IMR-90 (cell line): ENCODE measurements at places on chromosomes 12 and 14.

DNA sequence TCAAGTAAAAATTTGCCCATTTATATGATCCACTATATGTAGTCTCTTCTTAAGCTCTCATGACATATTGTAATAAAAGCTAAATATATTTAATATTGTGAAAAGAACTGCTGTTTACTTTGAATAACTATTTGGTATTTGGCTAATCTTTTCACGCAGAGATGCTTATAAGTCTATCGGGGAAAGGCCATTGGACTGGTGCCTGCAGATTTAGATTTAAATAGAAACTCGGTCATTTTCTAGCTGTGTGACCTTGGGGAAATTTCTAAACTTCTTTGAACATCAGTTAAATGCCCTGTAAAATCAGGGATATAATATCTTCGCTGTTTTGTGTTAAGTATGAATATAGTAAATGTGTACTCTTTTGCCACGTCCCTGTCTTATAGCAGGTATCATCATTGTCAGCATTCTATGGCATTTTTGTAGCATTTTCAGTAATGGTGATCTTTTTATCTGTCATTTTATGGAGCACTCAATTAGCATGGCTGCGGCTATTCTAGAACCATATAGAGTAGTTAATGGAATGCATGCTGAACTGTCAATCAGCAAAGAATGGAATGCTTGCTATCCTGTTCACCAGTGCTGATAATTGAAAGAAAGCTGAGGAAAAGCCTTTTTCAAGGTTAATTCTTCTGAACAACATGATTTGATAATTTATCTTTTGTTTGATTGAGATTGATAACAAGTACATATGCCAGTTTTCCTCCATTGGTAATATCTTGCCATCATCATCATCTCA lies 181.2 kb downstream of the TMTC2 start:
- H3K27ac ChIP-seq = no peak overlapping the region
- no peak overlapping the region for H3K4me3 ChIP-seq
- H3K4me1 ChIP-seq = no peaks in the 10 kb centered on the region
- no peaks in the 10 kb centered on the region for H3K36me3 ChIP-seq

DNA sequence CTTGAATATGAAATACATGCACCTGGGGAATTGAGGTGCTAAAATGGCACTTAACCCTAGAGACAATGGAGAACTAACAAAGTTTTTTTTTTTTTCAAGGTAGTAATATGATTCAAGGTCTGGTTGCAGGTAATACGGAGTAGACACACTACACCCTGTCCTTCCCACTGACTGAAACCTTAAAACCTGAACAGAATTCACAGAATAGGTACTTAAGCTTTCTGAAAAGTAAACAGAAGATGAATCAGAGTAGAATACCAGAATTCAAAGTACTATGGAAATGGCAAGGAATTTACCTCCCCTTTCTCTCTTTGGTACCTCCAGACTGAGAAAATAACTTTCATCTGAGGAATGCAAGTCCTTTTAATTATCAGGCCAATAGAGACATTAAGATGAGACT lies 87.2 kb downstream of the PAPLN start:
- peaks cover 2% of the 10 kb centered on the region for H3K4me1 ChIP-seq
- no peak for DNase-seq
- no peak overlapping the region for H3K27ac ChIP-seq
- H3K36me3 ChIP-seq = peaks cover 2% of the 10 kb centered on the region; the same call in 1 of the 2 replicates
- H3K27me3 ChIP-seq = no peaks in the 10 kb centered on the region

GRCh38 chr14:71231521-71232393 lies 324.5 kb downstream of the PCNX1 start:
- H3K4me3 ChIP-seq = no peak overlapping the region
- no peaks in the 10 kb centered on the region for H3K27me3 ChIP-seq
- no peaks in the 10 kb centered on the region for H3K36me3 ChIP-seq
- DNase-seq = no peak

DNA sequence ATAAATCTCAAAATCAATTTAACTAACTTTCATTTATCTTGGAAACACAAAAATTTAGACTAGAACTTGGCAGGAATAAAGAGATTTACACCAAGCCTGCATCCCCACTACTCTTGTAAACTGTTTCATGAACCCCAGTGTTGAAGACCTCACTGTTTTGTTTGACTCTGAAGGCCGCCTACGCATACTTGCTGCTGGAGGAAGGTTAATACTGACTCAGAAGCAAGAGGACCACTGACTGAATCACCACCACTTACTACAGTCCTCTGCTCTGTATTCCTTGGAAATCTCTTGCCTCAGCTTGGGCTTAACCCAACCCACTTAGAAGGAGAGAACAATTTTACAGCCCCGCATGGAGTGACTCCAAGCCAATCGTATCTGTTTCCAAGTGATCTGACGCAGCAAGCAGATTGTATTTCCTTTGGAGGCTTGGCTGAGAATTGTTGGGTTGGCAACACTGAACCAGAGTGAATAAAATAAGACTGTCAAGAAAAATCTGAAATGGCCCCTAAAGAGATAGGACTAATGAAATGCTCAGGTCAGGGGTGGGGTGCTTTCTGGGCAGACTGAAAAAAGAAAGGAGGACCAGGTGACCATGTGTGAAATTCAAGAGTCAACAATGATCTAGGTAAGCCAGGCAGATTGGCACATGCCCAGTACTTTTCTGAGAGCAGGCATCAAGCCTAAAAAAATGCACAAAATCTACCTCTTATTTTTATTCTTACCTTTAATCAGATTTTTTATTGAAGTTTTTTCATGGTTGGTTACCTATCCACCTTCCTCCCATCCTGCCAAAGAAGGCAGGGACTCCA lies 248.6 kb downstream of the ZFP36L1 start:
- no peaks in the 10 kb centered on the region for H3K36me3 ChIP-seq
- DNase-seq = peak; percentile 100
- peaks cover 34% of the 10 kb centered on the region for H3K4me1 ChIP-seq
- H3K27ac ChIP-seq = peak overlapping the region; percentile 86
- no peaks in the 10 kb centered on the region for H3K27me3 ChIP-seq
- no peak overlapping the region for H3K4me3 ChIP-seq

DNA sequence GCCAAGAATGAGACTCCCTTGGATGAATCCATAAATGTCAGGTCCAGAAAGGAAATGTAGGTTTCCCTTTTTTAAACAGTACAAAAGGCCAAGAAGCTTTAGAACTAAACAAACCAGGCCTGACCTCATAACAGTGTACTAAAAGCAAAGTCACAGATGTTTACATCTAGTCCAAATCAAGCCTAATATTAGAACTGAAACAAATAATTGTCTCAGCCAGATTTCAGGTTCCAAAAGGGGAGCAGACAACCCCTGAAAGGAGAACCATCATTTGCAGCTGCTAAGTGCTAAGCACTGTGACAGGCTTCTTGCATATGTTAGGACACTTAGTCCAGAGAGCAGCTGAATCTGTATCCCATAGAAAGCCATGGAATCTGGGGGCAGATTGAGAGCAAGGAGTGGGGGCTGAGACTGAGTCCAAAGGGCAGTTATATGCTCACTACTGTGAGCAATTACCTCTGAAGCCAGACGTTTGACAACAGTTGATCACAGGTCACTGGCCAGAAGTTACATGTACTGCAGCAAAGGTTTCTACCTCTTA lies 90.1 kb downstream of the STXBP6 start:
- no peak overlapping the region for H3K4me3 ChIP-seq
- DNase-seq = peak; percentile 55
- peak overlapping the region; percentile 86; the same call in 1 of the 2 replicates for H3K27ac ChIP-seq
- H3K27me3 ChIP-seq = no peaks in the 10 kb centered on the region

- H3K4me3 ChIP-seq = no peak overlapping the region
- DNase-seq = no peak
- no peaks in the 10 kb centered on the region; the same call in 1 of the 2 replicates for H3K4me1 ChIP-seq
These were observed 203.7 kb downstream of the STXBP6 start for GRCh38 chr14:24846261-24846660.

DNA sequence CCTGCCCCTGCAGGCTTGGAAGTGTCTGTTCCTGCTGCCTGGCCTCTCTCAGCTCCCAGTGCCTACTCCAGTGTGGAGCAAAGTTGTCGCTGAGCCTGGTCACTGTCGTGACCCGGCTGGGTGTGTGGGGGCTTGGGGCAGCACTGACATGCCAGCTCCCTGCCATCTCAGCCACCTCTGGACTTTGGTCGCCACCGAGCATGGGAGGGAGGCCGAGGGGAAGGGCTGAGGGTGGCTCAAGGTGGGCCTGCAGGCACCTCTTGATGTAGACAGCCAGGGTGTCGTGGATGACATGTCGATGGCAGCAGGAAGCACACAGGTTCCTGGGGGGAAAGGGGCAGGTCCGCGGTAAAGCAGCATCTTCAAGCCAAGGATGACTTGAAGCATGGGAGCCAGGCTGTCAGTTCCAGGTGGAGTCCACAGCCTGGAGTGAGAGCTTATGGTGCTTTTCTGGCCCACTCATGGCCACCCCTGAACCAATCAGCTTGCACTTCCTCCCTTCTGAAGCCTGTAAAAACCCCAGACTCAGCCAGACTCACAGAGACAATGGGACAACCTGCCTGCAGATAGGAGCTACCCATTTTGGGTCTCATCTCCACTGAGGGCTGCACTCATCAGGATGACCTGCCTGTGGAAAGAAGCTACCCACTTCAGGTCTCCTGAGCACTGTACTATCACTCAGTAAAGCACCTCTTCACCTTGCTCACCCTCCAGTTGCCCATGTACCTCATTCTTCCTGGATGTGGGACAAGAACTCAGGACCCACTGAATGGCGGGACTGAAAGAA lies 210.1 kb downstream of the MON2 start:
- H3K36me3 ChIP-seq = no peaks in the 10 kb centered on the region
- H3K4me1 ChIP-seq = peaks cover 2% of the 10 kb centered on the region; the same call in 1 of the 2 replicates
- no peak for DNase-seq
- H3K4me3 ChIP-seq = no peak overlapping the region

DNA sequence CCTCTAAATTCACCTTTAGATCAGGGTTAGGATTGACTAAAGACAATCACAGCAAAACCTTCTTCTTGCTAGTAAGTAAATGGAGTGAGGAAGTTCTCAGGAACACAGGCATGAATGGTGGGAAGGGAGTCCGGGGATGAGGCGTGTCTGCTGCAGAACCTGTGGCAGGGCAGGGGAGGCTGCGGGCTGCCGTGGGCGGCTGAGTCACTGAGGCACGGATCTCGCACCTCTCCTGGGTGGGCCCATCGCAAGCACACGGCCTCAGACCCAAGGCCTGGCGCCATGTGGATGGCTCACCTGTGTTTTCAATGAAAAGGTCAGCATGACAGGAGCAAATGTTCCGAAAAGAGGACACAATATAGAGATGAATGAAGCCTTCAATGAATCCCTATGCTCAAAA lies 85.4 kb downstream of the PIWIL1 start:
- H3K27ac ChIP-seq = no peak overlapping the region
- H3K4me1 ChIP-seq = no peaks in the 10 kb centered on the region
- no peak for DNase-seq
- no peak overlapping the region for H3K4me3 ChIP-seq
- H3K36me3 ChIP-seq = no peaks in the 10 kb centered on the region

DNA sequence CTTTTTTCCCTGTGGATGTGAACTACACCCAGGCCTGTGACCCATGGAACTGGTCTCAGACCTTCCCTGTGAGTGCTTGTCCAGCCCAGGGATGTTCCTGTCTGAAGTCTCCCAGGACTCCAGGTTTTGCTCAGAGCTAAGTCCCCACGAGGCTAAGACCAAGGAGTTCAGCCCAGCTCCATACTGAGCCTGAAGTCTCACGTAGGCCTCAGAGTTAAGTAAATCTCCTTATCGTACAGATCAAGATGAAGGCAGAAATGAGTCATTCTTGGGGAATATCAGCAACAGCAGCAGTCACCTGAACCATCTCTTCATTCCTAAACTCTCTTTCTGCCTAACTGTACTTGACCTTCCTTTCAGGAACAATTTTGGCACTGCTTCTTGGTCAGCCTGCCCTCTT lies 139.8 kb downstream of the ANO6 start:
- H3K4me3 ChIP-seq = no peak overlapping the region
- H3K4me1 ChIP-seq = 0 out of 2 replicates have a peak, but pooled peaks cover 2% of the 10 kb centered on the region
- H3K27ac ChIP-seq = no peak overlapping the region
- H3K27me3 ChIP-seq = no peaks in the 10 kb centered on the region
- peak; percentile 15 for DNase-seq

GRCh38 chr12:43921666-43922337 lies 85.9 kb downstream of the TMEM117 start:
- H3K36me3 ChIP-seq = no peaks in the 10 kb centered on the region
- peak; percentile 52 for DNase-seq
- H3K27me3 ChIP-seq = no peaks in the 10 kb centered on the region

DNA sequence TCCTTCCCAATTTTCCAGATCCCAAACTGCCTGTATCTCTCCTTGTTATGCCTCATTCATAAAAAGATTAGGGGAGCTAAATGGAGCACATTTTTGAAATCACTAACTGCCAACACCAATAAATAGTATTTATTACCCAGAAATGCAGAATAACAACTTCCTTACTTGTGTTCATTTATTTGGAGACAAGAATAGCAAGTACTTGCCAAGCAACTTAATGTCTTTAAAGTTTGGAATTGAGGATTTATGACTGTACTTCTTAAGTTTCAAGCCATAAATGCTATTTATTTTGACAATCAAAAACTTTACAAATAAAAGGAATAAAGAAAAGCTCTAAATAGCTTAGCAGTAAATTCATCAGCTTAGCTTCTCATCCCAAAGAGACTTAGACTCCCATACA lies 626.1 kb upstream of the NOVA1 start:
- H3K27ac ChIP-seq = no peak overlapping the region
- DNase-seq = no peak
- no peak overlapping the region for H3K4me3 ChIP-seq
- no peaks in the 10 kb centered on the region for H3K27me3 ChIP-seq
- no peaks in the 10 kb centered on the region for H3K36me3 ChIP-seq
- no peaks in the 10 kb centered on the region for H3K4me1 ChIP-seq

DNA sequence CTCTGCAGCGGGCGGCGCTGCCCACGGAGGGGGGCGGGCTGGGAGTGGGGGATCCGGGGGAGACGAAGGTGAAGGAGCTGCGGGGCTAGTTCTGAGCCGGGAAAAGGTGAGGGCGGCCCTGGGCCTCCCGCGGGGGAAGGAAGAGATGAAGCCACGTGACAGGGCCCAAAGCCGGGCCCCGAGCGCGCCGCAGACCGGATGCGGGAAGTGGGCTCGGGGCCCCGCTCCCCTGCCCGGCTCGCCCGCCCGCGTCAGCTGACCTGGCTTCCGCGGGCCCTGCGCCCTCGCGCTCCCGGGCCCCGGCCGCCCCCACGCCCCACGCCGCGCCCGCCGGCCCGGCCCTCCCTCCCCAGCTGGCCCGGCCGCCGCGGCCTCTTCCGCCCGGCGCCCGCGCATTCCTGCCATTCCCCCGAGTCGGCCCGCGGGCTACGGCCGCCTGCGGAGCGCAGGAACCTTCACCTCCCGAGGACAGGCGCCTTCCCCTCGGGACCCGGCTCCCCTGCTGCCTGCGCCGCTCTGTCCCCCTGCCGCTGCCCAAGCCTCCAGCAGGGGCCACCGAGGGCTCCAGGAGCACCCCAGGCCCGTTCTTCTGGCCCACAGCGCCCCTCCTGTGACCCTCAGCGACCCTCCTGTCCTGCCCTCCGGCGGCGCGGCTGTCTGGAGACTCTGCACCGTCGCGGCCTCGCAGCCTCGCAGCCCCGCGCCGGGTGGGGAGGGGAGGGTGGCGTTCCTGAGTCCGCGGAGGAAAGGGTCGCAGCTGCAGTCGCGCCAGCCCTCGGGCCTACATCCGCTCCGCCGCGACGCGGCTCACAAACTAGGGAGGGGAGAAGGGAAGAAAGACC lies 20.4 kb downstream of the NINJ2 start:
- peak overlapping the region; percentile 36 for H3K4me3 ChIP-seq
- peak overlapping the region; percentile 74 for H3K27ac ChIP-seq
- no peaks in the 10 kb centered on the region for H3K27me3 ChIP-seq
- no peaks in the 10 kb centered on the region for H3K36me3 ChIP-seq

GRCh38 chr12:116263431-116263830 lies 14.1 kb downstream of the MED13L start:
- H3K36me3 ChIP-seq = no peaks in the 10 kb centered on the region
- DNase-seq = no peak
- H3K4me1 ChIP-seq = peaks cover 22% of the 10 kb centered on the region
- H3K4me3 ChIP-seq = no peak overlapping the region

GRCh38 chr12:107431942-107432341 lies 253.7 kb upstream of the PWP1 start:
- no peak for DNase-seq
- H3K36me3 ChIP-seq = no peaks in the 10 kb centered on the region
- H3K4me3 ChIP-seq = no peak overlapping the region
- no peak overlapping the region for H3K27ac ChIP-seq
- peaks cover 2% of the 10 kb centered on the region; the same call in 1 of the 2 replicates for H3K4me1 ChIP-seq
